ENCODE measurements at places on chromosomes 2 and 18.
A peak's percentile ranks its signal among the peaks of the same experiment; 100 is the strongest.

DNA sequence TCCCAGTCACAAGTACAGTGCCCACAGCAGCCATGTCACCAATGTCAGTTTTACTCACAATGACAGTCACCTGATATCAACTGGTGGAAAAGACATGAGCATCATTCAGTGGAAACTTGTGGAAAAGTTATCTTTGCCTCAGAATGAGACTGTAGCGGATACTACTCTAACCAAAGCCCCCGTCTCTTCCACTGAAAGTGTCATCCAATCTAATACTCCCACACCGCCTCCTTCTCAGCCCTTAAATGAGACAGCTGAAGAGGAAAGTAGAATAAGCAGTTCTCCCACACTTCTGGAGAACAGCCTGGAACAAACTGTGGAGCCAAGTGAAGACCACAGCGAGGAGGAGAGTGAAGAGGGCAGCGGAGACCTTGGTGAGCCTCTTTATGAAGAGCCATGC is 31.3 kb downstream of the COX7A2L start:
- no peak for DNase-seq

DNA sequence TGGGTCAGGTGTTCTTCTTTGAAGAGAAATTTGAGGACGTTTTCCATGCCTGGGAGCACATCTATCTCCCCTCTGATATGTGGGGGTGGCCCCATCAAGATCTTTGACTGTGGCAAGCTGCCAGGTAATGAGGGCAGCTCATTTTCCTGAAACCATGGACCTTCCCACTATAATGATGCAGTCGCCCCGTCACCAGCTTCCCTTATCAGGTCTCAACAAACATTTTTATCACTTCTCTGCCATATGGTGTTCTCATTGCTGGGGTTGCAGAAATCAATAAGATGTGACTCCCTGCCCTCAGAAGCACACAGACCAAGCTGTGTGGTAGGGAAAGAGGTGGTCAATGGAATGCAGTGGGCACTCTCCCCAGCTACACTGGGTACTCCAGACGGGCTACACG is 48.4 kb upstream of the B3GNT7 start:
- no peak for DNase-seq

GRCh38 chr18:46387441-46388131 is 269.4 kb downstream of the LOXHD1 start:
- DNase-seq: no peak

DNA sequence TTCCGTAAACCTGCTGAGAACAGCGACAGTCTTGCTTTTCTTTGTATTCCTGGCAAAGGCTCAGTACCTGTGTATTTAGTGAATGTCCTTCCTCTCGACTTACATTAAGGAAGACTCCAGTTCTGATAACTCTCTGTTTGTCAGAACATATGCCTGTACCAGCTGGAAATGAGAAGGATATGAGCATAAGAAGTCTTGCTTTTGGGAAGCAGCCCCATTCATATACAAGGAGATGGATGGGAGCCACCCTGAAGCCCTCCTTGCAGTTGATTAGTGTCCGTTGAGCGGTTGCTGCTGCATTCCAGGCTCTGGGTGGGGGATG is 59.8 kb downstream of the SH3BP4 start:
- DNase-seq: no peak

- no peak for DNase-seq
These were observed 246.8 kb downstream of the METTL4 start for GRCh38 chr18:2324459-2324858.

- no peak for DNase-seq
These were observed 167.8 kb downstream of the PMAIP1 start for GRCh38 chr18:60067426-60068210.

DNA sequence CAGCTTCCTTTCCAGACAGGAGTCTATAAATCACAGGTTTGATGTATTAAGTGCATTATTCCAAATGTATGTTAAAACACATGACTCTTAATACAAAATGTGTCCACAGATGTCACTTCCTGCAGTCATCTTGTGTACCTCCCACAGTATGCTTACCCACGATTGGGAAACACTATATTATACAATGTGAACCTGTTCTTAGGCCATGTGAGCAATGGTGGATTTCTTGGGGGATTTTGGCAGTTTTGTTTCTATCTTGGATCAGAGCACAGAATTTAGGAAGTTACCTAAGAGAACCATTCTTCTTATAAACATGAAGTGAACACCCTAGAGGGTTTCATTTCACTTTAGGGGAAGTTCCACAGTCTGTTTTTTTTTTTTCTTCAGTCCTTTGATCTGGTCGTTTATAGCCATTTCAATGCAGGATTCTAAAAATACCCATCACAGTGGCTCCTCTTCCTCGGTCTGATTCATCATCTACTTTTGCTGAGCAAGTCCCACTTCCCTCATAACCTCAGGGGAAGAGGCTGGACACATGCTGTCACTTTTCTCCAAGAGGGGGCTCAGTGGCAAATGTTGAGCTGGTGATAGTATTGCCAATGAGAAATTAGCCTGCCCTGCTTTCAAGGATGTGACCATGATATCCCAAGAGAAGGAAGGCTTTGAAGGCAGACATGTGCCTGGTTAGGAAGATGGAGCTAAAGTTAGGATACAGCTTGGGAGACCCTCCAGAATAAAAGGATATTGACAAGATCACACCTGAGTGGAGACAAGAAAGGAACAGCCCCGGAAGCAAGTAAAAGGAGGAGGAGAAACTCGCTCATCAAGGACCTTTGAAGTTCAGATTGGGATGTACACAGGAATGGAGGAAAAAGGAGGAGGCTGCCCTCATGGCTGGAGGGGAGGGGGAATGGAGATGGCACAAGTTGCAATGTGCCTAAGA is 22.6 kb downstream of the PLEK start:
- DNase-seq: peak; percentile 97

GRCh38 chr18:3790703-3791102 is 340.7 kb downstream of the TGIF1 start:
- DNase-seq: no peak

- peak; percentile 89 for DNase-seq
These were observed 96.6 kb upstream of the CXCR4 start for GRCh38 chr2:136214307-136215200.

GRCh38 chr2:163123526-163123925 is 285.0 kb upstream of the KCNH7 start:
- DNase-seq: no peak

DNA sequence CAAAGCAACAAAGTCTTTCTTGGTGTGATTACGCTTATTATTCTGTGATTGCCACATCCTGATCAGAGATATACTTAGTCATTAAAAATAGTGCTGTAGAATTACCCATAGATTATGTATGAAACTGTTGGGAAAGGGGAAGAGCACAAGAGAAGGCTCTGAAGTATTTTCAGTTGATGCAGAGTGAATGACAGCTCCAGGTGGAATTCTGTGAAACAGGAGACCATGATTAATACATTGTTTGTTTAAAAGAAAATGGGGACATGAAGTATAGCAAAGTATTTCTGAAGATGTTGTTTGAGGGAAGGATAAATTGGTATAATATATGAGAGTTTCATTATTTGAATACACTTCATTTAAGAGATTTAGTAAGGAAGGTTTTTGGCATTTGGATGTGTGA is 307.6 kb upstream of the CDH20 start:
- no peak for DNase-seq

DNA sequence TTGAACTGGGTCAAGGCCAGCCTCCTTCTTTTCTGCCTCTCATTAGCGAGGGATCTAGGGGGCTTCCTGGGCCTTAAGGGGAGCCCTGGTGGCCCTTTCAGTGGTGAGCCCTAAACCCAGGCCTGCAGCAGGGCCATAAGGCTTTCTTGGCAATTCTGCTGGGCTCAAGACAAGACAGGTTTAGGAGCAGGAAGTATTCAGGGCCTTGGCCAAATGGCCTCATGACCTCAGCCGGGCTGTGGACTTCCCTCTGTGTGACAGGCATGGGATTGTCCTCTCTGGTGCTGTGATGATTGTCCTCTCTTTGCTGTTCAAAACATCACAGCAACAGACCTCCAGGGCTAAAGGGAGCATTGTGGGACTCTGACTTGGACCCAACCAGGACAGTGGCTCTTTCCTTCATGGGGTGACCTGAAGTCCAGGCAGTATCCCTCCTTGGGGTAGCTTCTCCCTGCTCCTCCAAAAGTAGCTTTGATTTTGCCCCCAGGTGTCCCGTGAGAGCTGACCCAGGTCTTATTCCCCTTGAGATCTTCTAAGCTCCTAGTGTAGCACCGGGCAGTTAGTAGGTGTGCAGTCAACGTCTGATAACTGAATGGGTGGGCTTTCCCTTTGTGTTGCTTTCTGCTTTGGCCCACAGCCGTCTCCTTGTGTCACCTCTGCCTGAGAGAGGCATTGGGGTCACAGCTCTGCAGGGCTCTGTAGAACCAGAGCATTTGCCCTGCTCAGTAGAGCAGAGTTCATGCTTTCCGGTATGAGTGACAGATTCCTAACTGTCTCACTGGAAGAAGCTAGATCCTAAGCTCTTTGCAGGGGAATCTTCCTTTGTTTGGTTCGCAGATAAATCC is 14.7 kb downstream of the FOSL2 start:
- peak; percentile 54 for DNase-seq

DNA sequence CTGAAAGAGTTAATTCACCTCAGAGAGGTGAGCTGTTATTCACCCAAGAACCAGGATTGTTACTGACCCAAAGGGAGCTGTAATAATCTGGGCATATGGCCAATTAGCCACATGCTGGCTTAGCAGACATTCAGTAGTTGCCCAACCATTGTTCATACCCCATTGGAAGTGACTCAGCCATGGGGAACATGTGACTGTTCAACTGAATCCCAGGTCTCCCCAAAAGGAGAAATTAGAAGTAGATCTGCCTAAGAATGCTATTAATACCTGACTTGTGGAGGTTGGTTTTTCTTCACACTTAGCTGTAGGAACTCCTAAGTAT is 272.6 kb upstream of the UBE2E3 start:
- DNase-seq: peak; percentile 56

GRCh38 chr2:70978341-70979179 is at the start of gene ANKRD53:
TSS of gene ANKRD53 (plus strand) at chr2:70978630. CDS start at chr2:70978646, 16 bp downstream.
- DNase-seq: peak; percentile 28

GRCh38 chr2:204686406-204686805 is 141.1 kb downstream of the PARD3B start:
- no peak for DNase-seq

DNA sequence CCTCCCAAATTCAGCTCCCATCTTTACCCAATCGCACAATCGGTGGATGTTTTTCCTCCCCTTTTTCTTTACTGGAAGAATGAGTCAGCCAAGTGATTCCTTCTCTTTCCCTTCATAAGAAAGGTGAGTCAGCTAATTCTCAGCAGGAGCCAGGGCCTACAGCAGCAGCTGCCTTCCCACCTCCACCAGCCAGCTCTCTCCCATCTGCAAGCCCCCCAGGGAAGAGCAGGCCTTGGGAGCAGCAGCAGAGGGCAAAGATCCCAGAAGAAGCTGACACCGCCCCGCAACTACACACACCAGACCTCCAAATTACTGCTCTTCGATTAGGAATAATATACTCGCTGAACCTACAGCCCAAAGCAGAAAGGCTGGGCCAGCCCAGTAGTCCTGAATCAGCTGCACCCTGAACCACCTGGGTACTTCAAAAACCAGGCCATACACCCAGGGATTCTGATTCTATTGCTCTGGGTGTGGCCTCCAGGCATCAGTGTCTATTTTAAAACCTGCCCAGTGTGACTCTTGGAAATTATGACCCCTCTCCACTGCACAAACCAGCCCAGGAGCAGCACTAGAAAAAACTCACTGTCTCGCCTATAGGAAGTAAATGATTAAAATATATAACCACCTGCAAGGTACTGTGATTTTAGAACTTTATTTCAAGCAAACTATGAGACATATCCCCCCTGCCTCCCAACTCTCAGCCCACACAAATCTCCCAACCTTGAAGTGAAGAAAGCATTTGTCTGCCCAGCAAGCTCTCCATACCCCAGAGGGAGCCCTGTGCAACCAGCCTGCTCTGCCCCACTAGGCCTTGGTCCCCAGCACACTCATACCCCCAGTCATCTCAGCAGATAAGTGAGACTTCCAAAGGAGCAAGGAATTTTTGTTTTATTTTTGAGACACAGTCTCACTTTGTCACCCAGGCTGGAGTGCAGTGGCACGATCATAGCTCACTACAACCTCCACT is 7.3 kb downstream of the SFXN5 start:
- DNase-seq: peak; percentile 14

DNA sequence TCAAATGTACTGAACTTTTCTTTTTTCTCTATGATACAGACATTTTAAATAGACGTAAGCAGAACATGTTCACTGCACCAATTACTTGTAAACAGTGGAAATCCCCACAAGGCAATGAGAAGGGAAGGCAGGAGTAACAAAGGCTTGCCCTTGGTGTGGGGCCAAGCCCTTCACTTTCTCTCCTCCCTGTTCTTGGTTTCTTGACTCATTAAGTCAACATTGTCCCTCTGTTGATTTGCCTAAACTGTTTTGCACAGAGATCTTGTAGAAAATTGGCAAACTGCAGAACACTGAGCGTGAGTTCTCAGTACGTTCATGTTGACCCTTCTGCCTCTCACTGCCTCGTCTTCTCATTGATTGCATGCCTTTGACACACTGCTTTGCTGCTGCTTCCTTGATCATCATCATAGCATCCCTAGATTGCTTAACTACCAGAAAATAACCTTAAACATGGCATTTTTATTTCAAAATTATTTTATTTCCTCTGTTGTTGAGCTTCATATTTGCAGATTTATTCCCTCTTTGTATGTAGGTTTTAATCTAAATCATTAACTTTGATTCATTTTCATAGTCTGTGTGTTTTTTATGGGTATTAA is 257.7 kb downstream of the PTGR3 start:
- DNase-seq: no peak
